DMS53 (cell line): ENCODE measurements at places on chromosomes 16 and 17.

DNA sequence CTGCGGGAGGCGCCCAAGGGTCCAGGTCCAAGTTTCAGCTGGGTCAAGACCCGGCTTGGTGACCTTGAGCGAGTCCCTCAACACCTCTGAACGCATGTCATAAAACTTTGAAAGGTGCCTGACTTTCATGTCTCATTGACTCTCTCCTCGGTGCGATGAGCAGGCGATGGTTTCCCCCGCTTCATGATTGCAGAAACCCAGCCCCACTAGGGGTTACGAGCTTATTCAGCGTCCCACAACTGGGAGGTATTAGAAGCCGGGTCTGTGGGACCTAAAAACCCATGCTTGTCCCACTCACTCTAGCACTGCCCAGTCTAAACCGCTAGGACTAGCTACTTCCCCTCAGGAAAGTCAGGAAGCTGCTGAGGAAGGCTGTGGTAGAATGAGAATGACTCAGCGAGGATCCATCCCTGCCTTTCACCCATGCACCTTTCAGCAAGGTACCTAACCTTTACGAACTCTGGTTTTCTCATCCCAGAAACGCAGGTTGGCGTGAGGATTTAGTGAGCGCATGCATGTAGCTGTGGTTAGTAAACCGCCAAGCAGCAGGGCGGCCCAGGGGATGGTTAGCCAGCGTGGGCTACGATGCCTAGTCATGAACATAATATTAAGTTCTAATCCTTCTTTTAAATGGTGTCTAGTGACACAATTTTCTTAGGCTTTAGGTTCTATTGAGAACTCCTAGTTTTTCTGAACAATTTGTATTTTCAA lies 26.2 kb upstream of the RFFL start:
- DNase-seq: peak; percentile 77

DNA sequence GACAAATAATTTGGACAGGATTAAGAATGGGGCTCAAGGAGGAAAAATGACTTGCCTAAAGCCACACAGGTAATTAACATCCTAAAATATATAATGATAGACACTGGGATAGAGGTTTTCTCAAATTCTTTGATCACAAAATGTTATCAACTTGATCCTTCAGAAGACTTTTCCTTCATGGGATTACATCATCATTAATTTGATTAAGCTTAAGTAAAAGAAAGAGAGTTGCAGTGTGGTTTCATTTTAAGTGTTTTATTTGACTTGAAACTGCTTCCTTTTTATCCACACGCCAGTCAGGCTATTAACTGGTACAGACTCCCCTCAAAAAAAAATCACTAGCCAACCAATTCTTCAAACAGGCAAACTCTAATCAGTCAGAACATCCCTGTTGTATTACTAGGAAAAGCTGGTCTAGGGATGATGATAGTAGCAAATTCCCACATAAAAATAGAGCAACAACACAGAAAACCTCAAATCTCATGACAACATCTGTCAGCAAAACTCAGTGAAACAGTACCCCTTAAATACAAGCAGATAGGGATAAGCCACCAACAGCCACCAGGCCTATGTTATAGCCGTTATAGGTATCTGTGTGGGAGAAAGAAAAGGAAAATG lies 32.5 kb downstream of the AKAP10 start:
- DNase-seq: no peak

GRCh38 chr17:21462237-21462636 lies 86.1 kb downstream of the KCNJ12 start:
- DNase-seq: no peak

DNA sequence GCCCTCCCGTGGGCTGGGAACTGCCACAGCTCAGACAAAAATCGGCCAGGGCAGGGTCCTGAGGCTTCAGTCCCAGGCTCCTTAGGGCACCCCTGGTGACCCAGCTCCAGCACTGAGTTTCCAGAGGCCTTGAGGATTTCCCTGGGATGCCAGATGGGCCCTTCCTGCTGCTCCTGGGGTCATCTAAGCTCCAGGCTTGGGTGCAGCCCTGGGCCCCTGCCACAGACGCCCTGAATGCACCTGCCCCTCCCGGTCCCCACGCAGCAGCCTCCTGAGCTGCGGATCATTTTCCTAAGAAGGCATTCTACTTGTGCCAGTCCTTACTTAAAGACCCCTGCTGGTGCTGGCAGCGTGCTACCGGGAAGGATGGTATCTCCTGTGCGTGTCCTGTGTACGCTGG lies 6.0 kb upstream of the RNPS1 start:
- no peak for DNase-seq

DNA sequence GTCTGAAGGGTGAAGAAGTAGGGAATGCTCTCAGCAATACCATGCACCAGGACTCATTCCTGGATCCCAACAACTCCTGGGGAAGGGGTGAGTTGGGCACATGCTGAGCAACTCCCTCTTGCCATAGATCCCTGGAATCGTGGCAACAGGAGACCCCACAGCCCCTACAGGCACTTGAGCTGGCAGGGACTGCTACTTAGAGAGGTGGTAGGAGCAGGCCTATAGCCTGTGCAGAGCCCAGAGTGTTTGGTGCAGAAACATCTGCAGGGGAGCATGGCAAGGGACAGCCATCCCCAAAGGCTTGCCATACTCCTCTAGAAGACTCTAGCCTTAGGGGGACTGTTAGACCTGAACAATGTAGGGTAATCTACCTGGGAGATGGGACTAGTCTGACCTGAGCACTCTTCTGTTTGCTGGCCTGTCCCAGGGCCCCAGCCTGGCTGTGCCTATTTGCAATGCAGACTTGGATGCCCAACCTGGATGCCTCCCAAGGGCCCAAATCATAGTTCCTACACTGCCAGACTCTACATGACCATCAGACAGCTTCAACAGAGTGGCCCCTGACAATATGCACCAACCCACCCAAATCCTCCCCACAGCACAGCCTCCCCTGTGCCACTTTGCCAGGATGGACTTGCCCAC lies 568.6 kb upstream of the KIF2B start:
- DNase-seq: no peak

- DNase-seq: no peak
These were observed 11.0 kb downstream of the GSG1L start for GRCh38 chr16:28052274-28053128.

DNA sequence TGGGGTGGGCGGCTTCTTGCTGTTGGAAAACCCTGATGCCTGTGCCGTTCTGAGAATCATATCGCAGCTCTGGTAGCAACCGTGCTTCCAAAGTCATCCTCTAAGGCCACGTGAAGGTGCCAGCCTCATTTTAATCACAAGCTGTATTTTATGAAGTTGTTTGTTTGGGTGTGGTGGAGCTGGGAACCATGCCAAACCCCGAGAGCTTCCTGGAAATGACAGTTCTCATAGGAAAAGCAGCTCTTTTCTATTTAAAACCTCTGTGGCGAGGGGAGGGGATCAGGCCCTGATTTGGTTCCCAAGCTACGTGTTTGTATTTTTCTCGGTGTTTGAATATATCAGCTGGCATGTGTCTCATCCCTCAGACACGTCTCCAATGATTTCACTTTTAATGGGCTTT lies 21.7 kb downstream of the KNOP1 start:
- DNase-seq: peak; percentile 65

GRCh38 chr17:37385474-37385990 lies 9.7 kb downstream of the C17orf78 start:
- DNase-seq: no peak

DNA sequence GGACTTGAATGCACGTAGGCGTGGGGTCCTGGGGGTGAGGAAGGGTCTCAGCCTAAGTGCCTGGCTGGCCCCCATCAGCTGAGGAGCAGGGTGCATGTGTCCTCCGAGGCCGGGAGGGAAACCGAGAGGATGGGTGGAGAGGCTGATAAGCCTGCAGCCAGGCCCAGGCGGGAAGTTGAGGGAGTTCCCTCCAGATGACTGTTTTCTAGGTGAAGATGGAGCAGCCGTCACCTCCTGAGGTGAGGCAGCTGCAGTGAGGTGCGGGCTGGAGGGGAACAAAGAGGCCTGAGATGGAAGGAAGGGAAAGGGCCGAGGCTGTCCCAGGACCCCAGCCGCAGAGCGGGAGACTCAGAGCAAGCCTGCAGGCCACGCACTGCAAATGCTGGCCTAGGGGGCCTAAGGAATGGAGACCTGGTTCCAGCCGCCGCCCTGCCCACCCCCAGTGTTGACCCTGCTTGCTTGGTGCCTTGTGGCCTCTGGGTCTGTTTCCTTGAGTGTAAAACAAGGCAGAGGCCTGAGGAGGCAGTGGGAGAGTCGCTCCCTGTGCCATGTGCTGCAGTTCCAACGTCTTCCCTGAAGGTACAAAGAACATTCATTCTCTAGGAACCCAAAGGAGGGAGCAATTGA lies 3.0 kb downstream of the PECAM1 start:
- no peak for DNase-seq

GRCh38 chr17:67218385-67218950 lies 26.5 kb downstream of the HELZ start:
- no peak for DNase-seq

GRCh38 chr16:12988071-12988470 lies 86.7 kb downstream of the SHISA9 start:
- DNase-seq: no peak

- no peak for DNase-seq
These were observed 245.1 kb downstream of the SOX9 start for GRCh38 chr17:72365857-72366414.

- DNase-seq: peak; percentile 92
These were observed 902.5 kb downstream of the KCNJ2 start for GRCh38 chr17:71071837-71072236.

DNA sequence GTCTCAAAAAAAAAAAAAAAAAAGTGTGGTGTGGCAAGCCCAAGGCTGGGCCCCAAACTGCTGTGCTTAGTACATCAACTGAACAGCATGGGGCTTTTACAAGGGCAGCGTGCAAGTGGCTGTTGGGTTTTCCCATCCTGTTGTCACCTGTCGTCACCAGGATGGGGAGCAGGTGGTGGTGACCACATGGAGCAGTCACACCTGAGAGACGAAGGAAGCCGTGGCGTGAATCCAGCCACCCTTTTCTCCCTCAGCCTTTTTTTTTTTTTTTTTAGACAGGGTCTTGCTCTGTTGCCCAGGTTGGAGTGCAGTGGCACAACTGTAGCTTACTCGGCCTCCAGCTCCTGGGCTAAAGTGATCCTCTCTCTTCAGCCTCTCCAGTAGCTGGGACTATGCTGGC lies 4.1 kb upstream of the MRPL58 start:
- DNase-seq: peak; percentile 83

- DNase-seq: no peak
These were observed 239.7 kb upstream of the ERCC4 start for GRCh38 chr16:13680021-13680889.

DNA sequence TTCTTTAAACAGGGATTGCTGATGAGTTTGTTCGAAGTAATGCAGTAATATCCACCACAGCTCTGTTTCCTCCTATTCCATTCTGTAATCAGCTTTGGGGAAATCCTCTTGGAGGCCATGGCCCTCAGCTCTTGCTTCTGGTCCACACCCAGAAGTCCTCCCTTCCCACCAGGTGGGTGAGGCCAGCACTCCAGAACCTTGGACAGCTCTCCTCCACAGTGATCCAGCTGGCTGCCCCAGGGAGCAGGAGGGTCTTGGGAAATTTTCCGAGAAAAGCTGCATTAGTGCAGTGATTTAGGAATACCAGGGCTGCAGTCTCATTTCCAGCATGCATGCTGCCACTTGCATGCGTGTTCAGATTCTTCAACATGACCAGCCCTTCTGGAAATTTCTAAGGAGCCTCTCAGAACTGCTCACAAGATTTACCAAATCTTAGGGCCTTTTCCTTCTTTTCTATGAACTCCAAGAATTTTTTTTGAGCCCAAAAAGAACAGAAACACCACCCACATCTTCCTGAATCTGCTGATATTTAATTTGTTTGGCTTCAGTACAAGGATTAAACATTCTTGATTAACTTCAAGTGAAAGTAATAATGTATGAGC lies 4.2 kb downstream of the SMPD3 start:
- peak; percentile 2 for DNase-seq

GRCh38 chr17:4318186-4318585 lies 48.3 kb downstream of the UBE2G1 start:
- DNase-seq: no peak

GRCh38 chr17:31448467-31449077 lies 57.1 kb downstream of the RAB11FIP4 start:
- DNase-seq: no peak

- no peak for DNase-seq
These were observed 18.5 kb downstream of the RAP1GAP2 start for GRCh38 chr17:2814481-2815341.

DNA sequence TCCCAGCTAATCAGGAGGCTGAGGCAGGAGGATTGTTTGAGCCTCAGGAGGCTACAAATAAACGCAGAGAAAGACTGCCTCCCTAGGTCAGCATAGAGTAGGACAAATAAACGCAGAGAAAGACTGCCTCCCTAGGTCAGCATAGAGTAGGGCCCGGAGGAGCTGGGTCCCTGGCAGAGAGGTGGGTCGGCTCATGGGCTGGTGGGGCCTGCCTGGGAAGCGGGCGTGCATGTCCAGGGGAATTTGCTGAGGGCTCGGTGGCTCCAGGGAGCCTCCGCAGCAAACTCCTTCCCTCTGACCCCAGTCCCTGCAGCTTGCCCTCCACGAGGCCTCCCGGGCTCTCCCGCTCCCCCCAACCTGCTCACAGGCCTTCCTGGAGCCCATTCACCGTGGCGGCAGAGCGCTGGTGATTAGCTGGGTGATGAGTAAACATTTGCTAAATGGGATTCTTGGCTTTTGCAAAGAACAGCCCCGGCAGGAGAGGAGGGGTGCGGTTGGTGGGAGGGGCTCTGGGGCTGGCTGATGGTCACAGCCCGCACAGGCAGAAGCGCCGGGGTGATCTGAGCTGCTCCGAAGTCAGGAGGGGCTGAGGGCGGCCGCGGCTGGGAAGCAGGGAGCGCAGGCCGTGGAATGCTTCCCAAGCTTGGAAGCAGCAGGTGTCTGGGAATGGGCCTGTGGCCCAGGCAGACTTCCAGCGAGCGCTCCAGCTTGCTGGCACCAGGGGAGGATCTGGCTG lies 93.1 kb downstream of the RTN4RL1 start:
- peak; percentile 27 for DNase-seq

DNA sequence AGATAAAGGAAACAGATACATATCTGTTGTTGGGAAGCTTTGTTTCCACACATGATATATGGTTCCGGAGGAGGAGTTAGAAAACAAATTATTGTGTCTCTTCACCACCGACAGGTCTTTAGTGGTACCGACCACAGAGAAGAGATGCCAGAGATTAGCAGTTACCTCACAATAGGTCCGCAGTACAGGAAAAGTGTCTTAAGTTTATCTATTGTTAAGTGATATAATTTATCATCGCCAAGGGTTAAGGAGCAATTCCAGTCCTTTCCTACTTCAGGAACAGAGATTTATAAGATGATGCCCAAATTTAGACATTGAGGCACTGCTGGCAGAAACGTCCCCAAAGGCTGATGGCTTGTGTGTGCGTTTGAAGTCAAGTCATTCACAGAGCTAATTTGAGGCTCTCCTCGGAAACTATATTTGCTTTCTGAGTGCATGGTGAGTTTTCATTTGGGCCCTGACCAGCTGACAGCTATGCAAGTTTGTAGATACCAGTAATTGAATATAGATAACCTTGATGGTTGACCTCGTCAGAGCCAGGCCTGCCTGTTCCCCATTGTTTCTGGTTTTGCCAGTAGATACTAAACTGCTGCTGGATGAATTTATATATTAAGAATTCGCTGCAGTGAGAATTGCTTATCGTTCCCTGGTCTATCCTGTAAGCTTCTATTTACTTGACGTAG lies 196.4 kb upstream of the IRX3 start:
- DNase-seq: no peak

- peak; percentile 30 for DNase-seq
These were observed 1.5 kb upstream of the MYH10 start for GRCh38 chr17:8632061-8632460.
